ENCODE measurements at places on chromosomes 13 and 19. TPM values are rescaled to one million over a fixed set of nuclear protein-coding genes. Genes with fewer than 3 reads are reported as not detected.

The TLE2 gene
- 29.3 TPM for polyA plus RNA-seq

The LGALS7B gene
- not detected for polyA plus RNA-seq

The CCDC9 gene
- 23.8 TPM for polyA plus RNA-seq

The NANOS3 gene
- polyA plus RNA-seq, result 2.0 TPM

The LNX2 gene
- polyA plus RNA-seq, result 4.1 TPM

The LRP3 gene
- polyA plus RNA-seq, result 19.2 TPM

The PEX11G gene
- polyA plus RNA-seq, result 2.3 TPM

DNA sequence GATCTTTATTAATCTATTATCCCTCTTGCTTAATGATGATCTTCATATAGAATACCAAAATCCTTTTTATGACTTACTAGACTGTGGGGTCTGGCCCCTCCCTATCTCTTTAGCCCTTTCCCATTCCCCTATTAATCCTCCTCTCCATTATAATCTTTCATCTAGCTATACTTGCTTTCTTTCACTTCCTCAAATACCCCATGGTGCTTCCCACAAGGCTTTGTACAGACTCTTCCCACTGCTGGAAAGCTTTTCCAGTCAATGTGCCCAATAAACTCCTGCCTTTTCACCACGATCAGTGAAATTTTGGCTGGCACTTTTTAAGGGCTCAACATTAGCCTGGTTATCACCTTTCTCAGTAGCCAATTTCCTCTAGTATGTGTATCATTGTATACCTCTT lies 3.2 kb upstream of the EBPL start:
- DNase-seq, result no peak

GRCh38 chr13:28429685-28430290 lies 65.1 kb downstream of the FLT1 start:
- DNase-seq, result no peak

GRCh38 chr19:48899781-48900476 lies at the start of gene NUCB1:
Gene NUCB1, plus strand, starts transcription at chr19:48900312. Its CDS starts 485 bp downstream, at chr19:48900797.
- peak; percentile 97 for DNase-seq

DNA sequence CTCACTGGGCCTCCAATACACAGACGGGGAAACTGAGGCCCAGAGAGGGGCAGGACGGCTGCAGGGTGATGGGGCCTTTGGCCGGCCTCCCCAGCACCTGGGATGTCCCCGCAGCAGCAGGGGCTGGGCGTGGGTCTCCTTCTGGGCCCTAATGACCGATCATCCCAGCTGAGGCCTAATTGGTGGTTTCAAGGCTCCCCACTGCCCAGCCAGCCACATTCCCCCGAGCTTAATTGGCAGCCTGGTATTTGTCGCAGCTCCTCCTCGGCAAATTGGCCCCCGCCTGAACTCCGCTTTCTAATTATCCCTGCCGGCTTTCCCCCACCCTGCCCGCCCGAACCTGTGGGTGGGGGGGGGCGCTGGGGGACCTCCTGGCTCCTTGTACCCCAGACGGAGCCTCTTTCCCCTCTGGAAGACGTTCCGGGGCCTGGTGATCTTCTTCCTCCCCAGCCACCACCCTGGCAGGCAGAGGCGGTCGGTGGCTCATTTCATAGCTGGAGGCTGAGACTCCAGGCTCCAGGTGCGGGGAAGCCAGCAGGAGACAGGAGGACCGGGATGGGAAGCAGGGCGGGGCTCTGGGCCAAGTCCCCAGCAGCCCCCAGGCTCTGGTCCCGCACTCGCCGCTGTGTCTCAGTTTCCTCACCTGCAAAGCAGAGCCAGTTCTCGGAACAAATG lies 27.2 kb upstream of the WDR18 start:
- no peak for DNase-seq

- DNase-seq, result peak; percentile 14
These were observed 42.1 kb downstream of the NAA16 start for GRCh38 chr13:41352935-41353840.

DNA sequence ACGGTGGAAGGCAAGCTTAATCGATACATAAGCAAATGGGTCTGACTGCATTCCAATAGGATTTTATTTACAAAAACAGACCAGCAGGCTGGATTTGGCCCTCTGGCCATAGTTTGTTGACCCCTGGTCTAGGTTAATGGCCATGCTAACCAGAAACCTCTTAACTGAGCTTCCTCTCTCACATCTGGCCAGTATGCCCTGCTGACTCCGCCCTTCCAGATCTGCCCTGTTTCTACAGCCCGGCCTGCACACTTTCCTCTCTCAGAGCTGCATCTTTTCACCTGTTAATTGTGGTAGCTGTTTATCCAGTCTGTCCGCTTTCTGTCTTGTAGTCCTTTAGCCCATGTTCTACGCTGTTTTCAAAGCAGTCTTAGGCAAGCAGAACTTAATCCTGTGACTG lies 25.6 kb downstream of the EDNRB start:
- no peak for DNase-seq

GRCh38 chr19:58003174-58003828 lies 681 bp upstream of the ZNF606 start:
- DNase-seq, result no peak

DNA sequence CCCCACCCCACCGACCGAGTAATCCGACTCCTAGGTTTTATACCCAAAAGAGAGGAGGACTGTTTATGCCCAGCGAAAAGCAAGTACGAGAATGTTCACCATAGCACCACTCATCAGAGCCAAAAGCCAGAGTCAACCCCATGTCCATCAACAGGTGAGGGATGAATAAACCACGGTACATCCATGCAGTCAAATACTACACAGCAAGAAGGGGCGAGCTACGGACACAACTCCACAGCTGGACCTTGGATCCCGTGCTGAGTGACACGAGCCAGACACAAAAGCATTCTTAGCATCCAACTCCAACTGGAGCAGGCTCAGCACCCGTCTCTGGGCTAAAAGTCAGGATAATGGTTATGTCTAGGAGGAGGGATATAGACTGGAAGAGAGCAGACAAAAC lies 12.2 kb upstream of the RABAC1 start:
- no peak for DNase-seq

- no peak for DNase-seq
These were observed 16.3 kb upstream of the PSMD8 start for GRCh38 chr19:38358071-38358470.

DNA sequence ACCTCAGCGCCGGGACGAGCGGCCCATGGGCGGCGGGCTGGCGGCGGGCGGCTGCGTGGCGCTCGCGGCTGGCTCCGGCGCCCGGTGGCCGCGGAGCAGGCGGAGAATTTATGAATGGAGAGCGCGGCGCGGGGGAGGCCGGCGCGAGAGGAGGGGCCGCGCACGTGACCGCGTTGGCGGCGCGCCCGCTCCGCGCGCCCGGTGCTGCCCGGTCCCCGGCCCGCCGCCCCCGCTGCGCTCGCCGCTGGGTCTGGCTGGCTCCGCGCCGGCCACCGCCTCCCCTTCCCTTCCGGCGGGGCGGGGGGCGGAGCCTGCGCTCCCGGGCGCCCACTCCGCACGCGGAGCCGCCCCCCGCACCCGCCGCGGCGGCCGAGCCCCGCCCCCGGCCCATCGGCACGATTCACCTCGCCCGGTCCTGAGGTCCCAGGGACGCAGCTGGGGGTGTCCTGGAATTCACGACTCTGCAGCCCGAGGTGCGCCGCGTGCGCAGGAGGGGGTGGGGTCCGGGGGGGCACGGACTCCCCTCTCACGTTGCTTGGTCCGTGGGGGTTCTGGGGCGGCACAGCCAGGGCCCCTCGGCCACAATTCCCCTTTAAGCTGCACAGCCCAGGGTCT lies at the start of gene CBARP:
TSS of gene CBARP (minus strand) at position 252 of the 615 bp plus-strand sequence. CDS start 1,905 bp downstream, outside the sequence.
- DNase-seq, result no peak

- no peak for DNase-seq
These were observed 22.2 kb downstream of the FAM187B start for GRCh38 chr19:35206379-35206778.

GRCh38 chr13:48653472-48653939 lies at the start of gene CYSLTR2:
Gene CYSLTR2, plus strand, starts transcription at chr13:48653929. Its CDS starts 52,889 bp downstream, at chr13:48706818.
- peak; percentile 52 for DNase-seq

All from forelimb muscle (tissue), 1 donor.